ENCODE measurements at places on chromosomes 6 and 20.
A peak's percentile ranks its signal among the peaks of the same experiment; 100 is the strongest.

DNA sequence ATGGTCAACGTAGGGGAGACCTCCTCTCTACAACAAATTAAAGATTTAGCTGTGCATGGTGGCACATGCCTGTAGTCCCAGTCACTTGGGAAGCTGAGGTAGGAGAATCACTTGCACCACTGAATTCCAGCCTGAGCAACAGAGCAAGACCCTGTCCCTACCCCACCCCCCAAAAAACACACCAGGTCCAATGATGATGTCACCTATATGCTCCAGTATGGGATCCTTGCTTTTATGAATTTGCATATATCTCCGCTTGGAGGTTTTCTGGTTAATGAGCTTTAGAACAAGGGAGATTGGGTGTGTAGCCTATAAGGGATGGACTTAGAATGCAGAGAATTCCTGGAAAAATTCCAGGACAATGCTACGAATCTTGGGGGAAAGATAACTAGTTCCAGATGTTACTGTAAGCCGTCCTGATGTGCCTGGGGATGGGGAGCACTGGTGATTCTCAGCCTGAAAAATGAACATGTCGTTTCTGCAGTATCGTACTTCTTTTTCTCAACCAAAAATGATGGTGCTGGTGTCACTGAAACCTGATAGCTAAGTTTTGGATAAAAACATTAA, 61.1 kb downstream of the ZBTB2 start:
- DNase-seq: no peak

- no peak for DNase-seq
Measured at GRCh38 chr20:45346851-45347250, 1.4 kb downstream of the SDC4 start.

DNA sequence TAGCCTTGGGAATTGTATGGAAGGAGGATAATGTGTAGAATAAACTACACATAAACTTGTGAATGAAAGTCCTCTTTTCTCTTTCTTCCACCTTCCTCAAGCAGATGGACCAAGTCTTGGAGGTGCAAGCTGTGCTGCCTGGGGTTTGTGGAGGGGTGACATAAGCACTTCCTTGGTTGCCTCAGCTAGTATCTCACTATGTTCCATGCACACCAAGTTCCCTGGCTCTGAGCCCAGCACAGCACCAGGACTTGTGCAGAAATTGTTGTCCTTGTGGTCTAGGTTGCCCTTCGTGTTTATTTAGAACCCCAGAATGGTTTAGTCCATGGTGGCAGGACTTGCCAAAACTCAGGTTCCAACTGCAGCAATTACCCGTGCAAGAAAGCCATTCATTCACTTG, 110.3 kb downstream of the MEI4 start:
- no peak for DNase-seq

DNA sequence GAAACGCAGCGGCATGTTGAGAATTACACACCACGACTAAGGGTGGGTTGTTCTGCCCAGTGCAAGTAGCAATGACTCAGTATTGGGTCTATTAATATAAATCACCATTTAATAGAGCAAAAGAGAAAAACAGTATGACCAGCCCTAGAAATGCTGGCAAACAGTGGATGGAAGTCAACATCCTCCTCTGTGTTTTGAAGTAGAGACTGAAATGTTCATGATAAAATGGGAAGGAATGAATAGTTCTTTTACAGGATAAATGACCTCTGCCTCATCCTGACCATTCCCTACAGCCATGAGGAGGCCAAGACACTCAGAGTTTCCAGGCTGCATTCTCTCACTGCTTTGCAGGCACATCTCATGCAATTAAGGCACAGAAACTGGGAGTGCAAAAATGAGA, 111.8 kb downstream of the PSMB1 start:
- DNase-seq: no peak

- no peak for DNase-seq
Measured at GRCh38 chr6:160513836-160514235, 150.2 kb downstream of the LPA start.

GRCh38 chr6:166955121-166955864, 1.1 kb downstream of the RNASET2 start:
- peak; percentile 92 for DNase-seq

GRCh38 chr20:9475456-9475855, 38.9 kb upstream of the LAMP5 start:
- no peak for DNase-seq

GRCh38 chr6:169170583-169170955, 83.1 kb downstream of the THBS2 start:
- DNase-seq: no peak

DNA sequence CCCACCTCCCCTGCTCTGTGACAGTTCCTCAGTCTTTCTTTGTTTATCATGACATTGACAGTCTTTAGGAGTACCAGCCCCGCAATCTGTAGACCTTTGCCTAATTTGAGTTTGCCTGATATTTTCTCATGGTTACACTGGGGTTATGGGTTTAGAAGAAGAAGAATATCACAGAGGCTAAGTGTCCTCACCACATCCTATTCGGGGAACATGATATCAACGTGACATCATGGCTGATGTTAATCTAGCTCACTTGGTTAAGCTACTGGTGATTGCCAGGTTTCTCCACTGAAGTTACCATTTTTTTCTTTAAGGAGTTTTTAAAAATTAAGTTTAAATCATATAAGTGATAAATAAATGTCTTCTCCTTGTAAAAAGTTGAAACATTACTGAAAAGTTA, 127.5 kb downstream of the CEP57L1 start:
- DNase-seq: no peak
